AG09319 (cell line): ENCODE measurements at places on chromosomes 5 and 9.

GRCh38 chr5:112529525-112529924 is 110.4 kb upstream of the EPB41L4A start:
- DNase-seq = no peak

- DNase-seq = no peak
Observed at GRCh38 chr9:34783951-34784487, 74.1 kb upstream of the CCL21 start.

DNA sequence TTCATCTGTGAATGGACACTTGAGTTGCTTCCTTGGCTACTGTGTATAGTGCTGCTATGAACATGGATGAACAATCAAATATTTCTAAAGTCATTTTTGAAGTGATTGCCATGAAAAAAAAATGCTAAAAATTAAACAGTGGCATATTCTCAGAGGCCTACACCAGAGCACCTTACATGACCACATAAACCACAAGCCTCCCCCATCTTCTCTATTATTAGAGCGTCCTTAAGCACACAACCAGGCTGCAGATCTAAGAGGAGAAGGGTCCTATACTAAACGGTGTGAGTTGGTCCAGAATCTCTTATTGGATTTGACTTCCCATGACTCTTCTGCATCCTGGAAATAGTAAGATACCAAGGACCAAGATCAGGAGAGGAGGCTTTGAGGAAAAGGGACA is 34.3 kb downstream of the PCA3 start:
- DNase-seq = no peak

GRCh38 chr5:135885031-135885430 is 10.6 kb downstream of the IL9 start:
- DNase-seq = no peak
